ENCODE measurements at places on chromosomes 12 and 14.
A peak's percentile ranks its signal among the peaks of the same experiment; 100 is the strongest.

GRCh38 chr14:34874386-34875030 is 652 bp downstream of the BAZ1A start:
- DNase-seq = peak; percentile 74

DNA sequence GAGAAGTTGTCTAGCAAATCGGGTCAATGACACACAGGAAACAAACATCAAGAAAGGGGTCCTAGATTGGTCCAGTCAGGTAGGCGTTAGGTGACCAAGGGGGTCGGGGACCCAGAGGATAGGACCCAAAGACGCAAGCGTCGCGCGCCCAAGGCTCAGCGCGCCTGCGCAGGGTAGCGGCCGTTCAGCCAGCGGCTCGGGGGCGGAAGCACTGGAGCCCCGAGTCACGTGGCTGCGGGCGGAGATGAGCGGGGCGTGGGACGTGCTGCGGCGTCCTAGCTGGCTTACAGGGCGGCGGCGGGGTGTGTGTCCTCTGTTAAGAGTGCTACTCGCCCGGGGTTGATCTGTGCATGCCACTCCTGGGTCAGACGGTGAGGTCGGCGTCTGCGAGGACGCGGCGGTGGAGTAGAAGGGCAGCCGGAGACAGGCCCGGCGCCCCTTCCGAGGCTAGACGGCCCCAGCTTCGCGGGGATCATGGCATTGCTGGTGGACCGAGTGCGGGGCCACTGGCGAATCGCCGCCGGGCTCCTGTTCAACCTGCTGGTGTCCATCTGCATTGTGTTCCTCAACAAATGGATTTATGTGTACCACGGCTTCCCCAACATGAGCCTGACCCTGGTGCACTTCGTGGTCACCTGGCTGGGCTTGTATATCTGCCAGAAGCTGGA is at the start of gene SLC35E3:
SLC35E3 (plus strand) TSS at position 273 of the 668 bp plus-strand sequence; CDS start at position 475, 202 bp downstream.
- peak; percentile 93 for DNase-seq

- DNase-seq = peak; percentile 34
Observed at GRCh38 chr12:79997096-79997791, 62.3 kb upstream of the PPP1R12A start.

DNA sequence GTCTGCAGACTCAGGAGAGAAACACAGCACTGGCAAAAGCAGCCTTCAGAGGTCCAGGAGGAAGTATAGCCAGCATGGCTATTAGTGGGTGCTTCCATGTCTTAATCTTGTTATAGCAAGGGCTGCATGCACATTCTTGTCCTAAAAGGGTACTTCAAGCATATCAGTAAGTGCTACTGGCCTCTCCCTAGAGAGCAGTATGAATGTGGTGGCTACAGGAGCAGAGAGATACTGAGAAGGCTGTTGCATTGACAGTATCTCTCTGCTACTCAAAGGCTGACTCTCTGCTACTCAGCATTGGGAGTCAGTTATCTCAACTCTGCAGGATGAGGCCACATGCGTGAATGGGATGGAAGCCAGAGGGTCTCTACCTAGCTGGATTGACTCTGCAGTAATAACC is 2.0 kb downstream of the GARIN6 start:
- DNase-seq = no peak

DNA sequence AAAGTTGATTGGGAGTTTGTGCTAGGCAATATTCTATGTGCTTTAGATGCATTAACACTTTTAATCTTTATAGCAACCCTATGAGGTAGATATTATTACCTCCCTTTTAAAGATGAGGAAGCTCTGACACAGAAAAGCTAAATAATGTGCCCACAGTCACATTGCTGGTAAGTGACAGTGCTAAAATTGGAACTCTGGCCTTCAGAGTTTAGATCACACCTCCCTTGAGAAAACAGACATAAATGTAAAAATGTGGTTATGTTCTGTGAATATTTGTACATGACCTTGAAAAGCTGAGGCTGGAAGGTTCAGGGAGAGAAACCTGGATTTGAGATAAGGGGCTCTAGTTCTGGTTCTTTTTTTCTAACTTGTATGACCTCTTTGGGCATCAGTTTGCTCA is 1.9 kb downstream of the ABHD4 start:
- DNase-seq = no peak

DNA sequence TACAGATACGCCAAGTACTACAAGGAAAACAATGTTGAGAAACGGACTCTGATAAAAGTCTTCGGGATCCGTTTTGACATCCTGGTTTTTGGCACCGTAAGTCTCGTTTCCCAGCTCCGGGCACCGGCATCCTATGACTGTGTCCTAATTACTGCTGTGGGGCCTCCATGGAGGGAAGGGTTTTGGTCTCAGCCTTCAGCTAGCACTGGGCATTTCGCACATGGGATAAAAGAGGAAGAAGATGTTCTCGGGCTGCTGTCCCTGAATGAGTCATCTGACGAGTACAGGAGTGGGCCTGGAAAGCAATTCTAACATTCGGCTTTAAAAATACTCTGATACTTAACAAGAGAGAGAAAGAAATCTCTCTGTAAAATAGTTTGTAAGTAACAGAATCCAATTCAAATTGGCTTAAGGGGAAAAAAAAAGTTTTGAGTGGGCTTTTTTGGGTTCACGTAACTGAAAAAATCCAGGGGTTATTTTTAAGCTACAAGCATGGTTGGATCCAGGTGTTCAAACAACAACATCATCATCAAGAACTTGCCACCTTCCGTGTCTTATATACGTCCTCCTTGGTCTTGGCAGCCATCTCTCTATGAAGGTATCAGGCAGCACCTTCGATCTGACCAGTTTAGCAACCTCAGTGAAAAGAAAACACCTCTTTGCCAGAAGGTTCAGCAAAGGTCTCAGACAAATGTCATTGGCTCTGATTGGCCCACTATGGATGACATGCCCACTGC is 34.4 kb upstream of the P2RX4 start:
- DNase-seq = no peak

GRCh38 chr12:124651516-124652273 is 84.3 kb upstream of the NCOR2 start:
- DNase-seq = no peak

DNA sequence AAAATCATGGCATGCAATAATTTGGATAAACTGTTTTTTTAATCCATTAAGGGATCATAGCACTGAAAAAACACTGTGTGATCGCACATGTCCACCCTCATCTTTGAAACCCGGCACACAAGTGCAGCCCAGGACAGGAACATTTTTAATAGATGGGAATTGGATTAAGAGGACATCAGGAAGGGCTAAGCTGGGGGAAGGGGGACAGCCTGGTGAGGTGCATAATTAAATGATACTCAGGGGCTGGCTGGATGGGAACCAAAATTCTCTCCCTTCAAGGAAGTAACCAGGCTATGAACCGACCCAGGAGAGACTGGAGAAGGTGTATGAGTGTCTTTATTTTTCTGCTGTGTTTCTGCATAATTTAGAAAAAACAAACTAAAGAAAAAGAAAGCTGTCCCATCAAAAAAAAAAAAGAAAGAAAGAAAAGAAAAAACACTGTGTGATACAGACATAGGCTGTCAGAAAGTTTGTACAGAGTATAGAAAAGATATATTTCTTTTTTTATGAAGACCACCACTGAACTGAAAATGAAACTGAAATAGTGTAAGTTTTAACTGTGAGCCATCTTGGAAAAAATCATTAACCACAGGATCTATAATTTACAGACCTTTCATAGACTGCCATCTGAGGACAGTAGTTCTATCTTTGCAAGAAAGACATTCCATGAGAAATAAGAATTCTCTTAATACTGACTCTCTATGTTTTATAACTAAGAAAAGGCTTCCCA is 75.1 kb upstream of the SLC38A4 start:
- DNase-seq = no peak

DNA sequence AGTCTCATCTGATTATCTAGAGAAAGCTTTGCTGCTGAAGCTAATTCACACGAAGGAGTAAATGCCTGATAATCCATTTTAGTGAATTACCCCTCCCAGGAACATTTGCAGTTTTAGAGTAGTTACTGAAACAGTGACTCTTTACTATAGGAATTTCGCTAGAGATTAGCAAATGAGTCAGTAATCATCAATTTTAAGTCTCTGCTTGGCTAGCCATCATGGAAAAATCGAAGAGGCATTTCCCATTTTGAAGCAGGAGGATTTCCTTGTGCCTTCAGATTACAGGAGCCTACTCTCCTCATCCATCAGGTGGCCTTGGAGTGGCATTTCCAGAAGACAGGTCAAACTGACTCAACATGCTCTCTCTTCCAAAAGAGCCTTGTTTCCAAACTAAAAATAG is 154.5 kb downstream of the EGLN3 start:
- DNase-seq = no peak

All from lung (tissue), 17 donors.